ENCODE measurements at places on chromosomes 2 and 18. TPM values are rescaled to one million over a fixed set of nuclear protein-coding genes. Genes with fewer than 3 reads are reported as not detected.

EVX2 gene
- polyA plus RNA-seq: 0.04 TPM

- DNase-seq: no peak
Measured at GRCh38 chr2:138105358-138105757, 141.1 kb downstream of the HNMT start.

- DNase-seq: no peak
Measured at GRCh38 chr2:44767691-44768090, 173.8 kb upstream of the SIX3 start.

DNA sequence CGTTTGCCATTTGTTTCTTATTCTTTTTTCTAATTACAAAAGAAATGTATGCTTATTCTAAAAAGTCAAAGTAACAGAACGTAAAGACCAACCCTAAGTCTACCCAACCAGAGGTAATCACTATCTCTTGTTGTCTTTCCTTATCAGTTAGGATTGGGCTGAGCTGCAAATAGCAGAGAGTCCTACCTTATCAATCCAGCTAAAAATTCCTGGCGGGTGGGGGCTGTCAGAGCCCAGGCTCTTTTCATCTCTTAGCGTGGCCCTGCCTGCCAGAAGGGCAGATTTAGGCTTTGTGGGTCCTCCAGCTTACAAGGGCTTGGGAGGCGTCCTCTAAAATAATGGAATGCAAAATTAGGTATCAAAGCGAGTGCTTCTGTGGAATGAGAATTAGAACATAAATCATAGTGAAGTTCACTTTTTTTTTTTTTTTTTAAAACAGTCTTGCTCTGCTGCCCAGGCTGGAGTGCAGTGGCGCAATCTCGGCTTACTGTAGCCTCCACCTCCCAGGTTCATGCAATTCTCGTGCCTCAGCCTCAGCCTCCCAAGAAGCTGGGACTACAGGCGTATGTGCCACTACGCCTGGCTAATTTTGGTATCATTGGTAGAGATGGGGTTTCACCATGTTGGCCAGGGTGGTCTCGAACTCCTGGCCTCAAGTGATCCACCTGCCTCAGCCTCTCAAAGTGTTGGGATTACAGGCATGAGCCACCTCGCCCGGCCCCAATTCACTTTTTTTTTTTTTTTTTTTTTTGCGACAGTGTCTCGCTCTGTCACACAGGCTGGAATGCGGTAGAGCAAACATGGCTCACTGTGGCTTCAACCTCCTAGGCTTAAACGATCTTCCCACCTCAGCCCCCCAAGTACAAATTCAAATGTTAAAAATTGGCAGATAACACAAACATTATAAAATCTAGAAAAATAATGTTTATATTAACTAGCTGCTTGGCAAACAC lies 57.4 kb upstream of the B3GNT7 start:
- DNase-seq: no peak

- DNase-seq: no peak
Measured at GRCh38 chr2:222431869-222432268, 7.5 kb downstream of the SGPP2 start.

DNA sequence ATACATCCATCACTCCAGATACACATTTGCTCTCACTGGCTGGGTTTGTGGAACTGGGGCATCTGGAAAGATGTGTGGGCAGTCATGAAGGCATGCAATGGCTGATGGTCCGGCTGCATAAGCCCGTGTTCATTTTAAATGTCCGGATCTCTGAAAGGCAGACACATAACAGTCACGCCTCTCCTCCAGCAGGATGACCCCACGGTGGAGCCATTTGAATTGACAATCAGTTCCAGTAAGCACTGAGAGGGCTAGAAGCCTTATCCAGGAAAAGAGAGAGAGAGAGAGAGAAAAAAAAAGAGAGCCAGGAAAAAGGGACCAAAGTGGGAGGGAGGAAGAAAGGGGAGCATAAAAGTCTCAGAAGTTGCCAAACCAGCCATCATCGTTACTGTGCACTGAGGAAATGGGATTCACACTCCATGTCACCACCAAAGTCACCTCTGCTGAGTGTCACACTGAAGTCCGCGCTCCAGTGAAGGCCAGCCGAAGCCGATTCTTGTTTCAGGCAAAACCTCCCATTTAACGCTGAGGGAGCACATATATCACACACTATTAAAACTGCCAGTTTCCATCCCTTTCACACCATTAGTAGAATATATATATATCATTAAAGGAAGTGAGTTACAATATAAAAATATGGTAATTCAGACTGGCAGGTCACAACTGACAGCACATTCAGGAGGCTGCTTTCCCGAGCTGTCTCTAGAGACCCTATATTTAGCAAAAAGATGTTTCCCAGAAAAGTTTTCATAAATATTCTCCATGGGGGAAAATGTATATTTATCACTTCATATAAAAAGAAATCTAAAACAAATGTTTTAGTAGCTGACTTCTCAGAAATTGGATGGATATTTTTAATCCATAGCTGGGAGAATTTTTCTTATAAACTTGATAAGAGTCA lies 142.0 kb downstream of the ACTR3 start:
- DNase-seq: no peak

DNA sequence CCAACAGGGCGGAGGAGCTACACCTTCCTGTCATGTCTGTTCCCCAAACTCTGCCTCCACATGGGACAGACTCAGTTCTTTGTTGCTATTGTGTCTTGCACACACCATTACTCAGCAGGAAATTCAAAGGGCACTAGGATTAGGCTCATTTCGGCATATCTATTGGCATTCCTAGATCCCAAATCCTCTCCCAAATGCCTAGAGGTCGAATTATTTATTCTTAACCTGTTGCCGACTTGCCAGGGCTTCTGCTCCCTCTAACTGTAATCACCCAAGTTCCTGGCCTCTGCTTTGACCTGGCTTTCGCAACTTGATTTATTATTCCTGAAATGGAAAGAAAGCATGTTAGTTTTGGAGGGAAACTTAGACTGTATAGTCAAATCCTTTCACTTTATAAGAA lies 67.8 kb upstream of the ST6GAL2 start:
- DNase-seq: no peak

NUP35 gene
- 31.3 TPM for polyA plus RNA-seq

Measured in right renal cortex interstitium (tissue), 3 donors.